ENCODE measurements at places on chromosomes 4 and X. TPM values are rescaled to one million over a fixed set of nuclear protein-coding genes. Genes with fewer than 3 reads are reported as not detected.

The RS1 gene
- total RNA-seq: not detected

GRCh38 chrX:126557151-126557550 lies 4.5 kb upstream of the DCAF12L1 start:
- DNase-seq: no peak

DNA sequence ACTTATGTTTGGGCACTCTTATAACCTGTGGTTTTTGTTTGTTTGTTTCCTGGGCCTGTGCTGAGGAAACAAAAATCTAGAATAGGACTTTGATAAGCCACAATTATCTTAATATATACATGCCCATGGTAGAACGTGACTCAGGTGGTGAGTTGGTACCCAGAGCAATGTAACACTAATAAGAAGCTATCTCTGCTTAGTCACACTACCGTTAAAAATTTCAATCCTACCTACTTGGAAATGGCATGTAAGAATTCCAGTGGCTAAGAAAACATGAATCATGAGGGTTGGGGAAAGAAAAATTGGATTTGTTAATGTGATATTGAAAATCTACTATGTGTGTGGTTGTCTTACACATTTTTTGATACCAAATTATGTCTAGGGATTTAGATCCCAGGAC lies 30.5 kb upstream of the ADGRG2 start:
- DNase-seq: no peak

DNA sequence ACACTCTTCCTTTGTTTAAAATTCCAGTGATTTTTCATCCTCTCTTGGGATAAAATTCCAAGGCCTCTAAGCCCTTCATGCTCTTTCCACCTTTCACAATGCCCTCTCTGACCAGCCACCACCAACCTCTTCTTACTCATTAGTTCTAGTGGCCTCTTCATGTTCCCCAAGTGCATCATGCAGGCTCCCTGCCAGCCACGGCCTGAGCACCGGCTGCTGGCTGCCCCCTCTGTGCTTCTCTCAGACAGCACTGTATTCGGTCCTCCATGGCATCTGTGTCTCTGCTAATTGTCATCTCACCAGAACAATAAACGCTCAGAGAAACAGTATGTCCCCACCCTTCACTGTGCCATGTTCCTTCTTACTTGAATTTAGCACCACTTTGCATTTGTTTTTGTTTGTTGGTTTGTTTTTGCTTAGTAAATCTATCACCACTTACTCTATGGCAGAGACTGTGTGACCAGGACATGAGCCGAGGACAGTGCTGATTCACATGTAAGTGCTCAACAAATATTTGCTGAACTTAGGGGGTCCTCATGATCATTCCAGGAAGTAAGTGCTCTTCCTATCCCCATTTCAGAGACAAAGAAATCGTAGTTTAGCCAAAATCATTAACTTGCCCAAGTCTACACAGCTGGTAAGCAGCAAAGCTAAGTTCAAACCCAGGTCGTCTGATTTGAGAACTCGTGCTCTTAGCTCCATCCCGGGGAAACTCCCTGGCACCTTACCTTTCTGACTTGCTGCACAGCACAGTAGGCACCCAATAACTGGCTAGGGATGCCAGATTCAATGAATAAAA lies 77.1 kb upstream of the UCP1 start:
- no peak for DNase-seq

The ZNF630 gene
- total RNA-seq: 4.4 TPM

- DNase-seq: no peak
Observed at GRCh38 chr4:113289766-113290165, 240.3 kb downstream of the ANK2 start.
